Coronary artery (tissue), 2 donors: ENCODE measurements at places on chromosomes 7 and 10.

- DNase-seq = peak; percentile 73
Observed at GRCh38 chr10:69715156-69715898, 85.3 kb downstream of the FAM241B start.

DNA sequence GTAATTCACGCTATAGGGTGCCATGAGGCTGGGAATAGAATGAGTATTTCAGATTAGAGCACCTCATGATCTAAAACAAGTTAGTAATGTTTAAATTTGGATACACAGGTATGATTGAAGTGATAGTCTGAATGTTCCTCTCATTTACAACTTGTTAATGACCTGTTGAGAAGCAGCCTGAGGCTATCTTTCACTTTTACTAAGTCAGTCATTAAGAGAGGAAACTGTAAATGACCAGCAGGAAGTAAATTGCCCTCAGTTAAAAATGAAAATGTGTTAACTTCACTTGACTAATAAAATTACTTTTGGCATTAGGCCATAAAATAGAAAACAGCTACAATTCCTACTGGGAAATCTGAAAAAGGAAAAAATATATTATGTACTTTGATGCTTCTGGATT, 1042.0 kb downstream of the DNAJB9 start:
- no peak for DNase-seq

GRCh38 chr10:71622154-71622526, 97.4 kb downstream of the C10orf105 start:
- no peak for DNase-seq

- no peak for DNase-seq
Observed at GRCh38 chr10:128058750-128059134, 67.5 kb downstream of the MKI67 start.

- no peak for DNase-seq
Observed at GRCh38 chr7:18580950-18581349, 85.4 kb downstream of the HDAC9 start.

DNA sequence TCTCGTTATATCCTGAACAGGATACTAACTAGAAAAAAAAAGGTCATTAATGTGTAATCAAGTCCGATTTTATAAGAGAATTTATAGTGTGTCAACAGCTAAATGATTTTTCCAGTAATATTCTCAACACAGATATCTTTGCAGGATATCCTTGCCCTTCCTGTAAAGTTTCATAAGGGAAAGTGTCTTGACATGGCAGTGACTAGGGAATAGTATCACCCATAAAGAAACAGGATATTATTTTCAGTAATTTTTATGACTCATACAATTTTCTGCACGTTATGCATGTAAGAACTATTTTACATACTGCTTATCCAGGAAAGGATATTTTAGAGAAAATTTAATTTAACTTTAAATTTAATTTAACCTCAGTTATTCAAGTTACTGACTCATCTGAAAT, 19.5 kb upstream of the PNLIP start:
- DNase-seq = no peak

GRCh38 chr10:74934100-74934812, 107.9 kb downstream of the KAT6B start:
- no peak for DNase-seq

DNA sequence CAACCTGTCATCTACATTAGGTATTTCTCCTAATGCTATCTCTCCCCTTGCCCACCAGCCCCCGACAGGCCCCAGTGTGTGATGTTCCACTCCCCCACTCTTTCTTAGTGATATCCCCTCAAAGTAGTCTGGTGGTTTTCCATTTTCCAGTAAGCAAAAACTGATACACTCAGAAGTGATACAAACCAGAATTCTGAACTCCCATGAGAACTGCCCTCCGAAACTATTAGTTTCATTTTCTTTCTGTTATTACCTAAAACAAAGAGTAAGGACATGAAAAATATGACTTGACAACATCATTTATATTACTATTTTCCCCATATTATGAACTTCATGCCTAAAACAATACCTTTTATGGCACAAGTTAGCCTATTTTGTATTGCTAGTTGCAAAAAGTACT, 175.0 kb downstream of the OTUD1 start:
- DNase-seq = no peak

DNA sequence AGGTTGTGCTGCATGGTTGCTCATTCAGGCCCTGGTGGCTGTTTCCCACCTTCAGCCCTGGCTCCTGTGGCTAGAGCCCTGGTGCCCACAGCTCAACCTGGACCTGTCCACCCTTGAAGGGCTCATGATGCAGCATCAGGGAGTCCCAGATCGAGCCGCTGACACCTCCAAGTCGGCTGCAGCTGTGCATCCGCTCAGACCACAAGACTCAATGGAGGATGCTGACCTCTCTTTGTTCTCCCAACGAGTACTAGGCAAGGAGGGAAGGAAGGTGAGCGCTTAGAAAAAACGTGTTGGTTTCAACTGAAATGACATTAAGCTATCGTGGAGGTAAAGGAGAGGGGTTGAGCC, 9.5 kb upstream of the C10orf95 start:
- no peak for DNase-seq

DNA sequence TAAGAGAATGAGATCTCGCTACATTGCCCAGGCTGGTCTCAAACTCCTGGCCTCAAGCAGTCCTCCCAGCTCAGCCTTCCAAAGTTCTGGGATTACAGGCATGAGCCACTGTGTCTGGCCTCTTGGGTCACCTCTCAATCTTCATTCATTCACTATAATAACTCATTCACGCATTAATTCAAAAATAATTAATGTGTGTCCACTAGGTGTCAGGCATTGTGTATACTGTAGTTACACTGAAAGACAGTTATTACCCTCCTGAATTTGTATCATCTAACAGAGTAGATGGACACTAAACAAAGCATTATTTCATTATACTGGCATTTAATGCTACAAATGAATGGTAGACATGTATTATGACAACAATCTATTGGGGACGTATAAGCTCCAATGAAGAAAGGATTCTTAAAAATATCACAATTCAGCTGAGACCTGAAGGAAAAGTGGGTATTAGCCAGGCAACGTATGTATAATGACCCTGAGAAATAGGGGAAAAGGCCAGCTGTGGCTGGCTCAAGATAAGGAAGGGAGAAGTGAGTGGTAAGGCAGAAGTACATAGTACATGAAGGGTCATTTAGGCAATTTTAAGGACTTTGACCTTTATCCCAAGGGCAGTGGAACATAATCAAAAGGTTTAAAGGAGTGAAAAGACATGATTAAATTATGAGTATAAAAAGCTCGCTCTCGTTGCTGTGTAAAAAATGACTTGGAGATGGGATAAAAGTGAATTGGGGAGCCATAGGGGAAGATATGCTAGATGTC, 150.7 kb downstream of the BTAF1 start:
- DNase-seq = no peak

DNA sequence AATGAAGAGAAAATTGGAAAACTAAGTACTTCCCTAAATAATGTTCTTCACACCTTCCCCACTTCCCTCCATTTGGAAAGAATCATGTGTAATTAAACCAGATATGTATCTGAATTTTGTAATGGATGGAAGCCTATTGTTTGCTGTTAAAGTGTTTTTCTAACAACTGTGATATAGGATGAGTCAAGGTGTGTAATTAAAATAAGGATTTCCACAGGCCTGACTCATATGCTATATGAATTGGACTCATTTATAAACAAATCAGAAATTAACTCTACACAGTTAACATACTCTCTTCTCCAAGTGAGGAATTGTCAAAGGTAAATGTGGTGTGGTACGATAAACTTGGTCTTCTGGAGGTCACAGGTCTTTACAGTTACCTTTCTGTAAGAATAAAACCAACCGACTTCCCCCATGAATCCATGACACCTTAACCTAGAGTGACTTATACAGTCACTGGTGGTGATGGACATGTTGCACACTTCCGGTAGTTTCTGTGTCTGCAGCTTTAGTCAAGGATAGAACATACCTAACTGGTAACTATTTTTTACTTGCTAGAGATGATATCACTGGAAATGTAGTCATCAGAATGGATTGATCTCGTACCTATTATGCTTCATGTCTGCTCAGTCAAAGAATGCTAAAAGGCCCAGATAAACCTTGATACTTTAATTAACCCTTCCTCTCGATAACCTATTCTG, 12.8 kb downstream of the PNLIPRP3 start:
- DNase-seq = no peak

DNA sequence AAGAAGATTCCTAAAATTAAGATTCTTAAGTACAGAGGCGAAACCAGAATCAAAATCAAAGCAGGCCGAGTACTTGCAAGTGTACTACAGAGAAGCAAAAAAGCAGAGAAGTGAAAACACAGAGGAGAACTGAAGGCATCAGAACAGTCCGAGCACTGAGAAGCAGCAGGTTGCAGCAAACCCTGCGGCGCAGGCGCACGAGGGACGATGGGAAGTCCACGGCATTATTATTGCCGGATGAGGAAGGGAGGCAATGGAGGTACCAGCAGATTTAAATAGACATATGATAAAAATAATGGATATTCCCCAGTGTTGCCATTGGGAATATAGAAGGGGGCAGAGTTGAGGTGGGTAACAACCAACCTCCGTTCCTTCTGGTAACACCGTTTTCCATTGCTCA, 7.2 kb upstream of the SPAM1 start:
- no peak for DNase-seq

DNA sequence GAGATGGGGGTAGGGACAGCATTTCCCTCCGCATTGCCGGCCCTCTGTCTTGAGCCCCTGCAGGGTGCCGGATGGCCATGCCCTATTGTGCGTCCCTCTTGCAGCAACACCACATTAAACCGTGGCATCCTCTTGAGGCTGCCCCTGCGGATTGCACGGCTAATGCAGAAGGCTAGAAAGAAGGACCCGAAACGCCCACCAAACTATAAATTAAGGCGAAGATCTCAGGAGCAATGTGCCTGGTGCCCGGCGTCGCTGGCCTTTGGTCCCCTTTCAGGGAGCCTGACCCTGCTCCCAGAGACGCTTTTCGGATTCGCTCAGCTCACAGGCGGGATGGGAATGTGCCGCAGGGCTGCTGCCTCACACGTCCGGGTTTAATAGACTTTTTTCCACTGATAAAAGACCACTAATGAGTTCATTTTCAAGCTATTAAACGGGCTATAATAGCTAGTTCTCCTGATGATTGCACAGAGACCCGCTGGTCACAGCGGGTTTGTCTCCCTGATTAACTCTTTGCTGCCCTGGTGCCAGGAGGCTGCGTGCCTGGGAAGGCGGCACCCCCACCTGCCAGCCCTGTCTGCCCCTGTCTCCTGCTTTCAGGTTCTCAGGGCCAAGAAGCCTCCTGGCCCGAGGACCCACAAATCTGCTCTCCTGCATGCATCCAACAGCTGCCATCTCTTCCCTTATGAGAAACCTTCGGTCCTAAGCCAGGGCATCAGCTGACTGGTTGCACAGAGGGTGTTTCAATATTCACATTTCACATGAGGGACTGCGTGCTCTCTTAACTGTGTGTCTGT, 128.3 kb downstream of the ADARB2 start:
- DNase-seq = no peak

- DNase-seq = no peak
Observed at GRCh38 chr7:30831936-30832335, 60.7 kb downstream of the MINDY4 start.

- no peak for DNase-seq
Observed at GRCh38 chr10:100345570-100346330, 1.3 kb upstream of the SCD start.

GRCh38 chr10:20006169-20006870, 190.1 kb downstream of the PLXDC2 start:
- no peak for DNase-seq

DNA sequence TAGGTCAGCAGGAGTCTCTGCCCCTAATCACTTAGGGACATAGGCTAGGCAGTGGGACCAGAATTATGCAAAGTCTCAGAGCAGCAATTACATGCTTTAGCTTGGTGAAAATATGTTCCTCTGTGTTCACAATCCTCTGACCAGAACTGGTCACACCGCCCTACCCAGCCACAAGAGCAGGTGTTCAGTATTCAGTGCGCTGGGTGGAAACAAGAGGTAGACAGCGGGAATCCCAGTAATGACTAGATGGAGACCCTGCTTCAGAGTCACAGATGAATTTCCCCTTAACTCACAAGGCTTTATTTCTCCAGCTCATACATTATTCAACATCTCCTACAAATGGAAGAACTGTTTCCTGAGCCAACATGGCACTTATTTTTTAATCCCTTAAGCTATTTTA, 763.7 kb upstream of the POM121L12 start:
- no peak for DNase-seq

DNA sequence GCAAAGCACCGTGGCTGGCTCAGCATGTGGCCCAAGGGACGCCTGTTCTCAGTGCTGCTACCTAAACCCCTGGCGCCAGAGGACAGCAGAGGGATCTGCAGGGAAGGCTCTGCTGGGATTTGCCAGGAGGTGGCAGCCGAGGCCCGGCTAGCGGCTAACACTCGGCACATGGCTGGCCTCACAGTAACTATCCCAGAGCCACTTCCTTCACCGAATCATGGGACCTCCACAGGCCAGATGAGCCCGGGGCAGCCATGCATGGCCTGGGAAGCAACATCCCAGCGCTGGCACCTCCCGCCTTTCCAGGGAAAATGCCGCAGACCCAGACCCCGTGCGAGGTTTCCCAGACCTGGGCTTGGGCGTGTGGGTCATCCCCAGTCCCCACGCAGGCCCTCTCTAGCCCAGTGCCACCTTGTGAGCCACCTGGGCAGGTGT, 36.4 kb downstream of the DPYSL4 start:
- DNase-seq = no peak

DNA sequence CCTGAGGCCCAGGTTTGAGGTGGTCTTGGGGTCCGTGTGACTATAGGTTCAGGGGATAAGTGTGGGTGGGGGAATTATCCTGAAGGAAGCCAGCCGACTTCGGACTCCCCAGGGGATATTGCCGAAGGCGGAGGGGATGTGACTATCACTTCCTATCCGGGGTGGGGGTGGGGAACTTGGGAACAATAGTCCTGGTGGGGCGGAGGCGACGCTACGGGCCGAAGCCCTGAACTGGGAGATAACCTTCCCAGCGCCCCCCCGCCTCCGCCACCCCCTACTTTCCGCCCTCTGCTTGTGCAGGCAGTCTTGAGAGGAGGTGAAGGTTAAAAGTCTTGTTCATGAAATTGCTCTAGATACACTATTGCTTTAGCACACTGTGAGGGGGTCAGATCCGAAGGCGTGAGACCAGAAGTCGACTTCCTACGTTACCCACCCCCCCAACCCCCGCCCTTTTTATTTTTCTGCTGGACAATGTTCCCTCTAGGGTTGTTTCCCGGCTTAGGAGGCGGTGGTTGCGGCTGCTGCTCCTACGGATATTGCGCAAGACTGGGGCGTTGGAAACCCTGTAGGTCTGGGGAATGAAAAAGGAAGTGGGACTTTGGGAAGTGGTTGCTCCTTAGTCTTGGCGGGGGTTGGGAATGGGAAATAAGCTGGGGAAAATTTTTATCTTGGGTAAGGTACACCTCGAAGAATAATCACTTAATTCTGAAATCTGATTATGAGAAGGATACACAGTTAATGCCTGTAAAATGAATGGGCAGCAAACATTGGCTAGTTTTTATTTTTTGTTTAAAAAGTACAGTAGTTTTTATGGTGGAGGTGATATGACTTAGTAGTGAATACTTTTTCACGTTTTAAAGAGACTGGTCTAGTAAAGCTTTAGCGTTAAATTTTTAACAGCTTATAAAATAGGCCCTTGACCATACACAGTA, 1.5 kb downstream of the PTPN12 start:
- peak; percentile 92 for DNase-seq

DNA sequence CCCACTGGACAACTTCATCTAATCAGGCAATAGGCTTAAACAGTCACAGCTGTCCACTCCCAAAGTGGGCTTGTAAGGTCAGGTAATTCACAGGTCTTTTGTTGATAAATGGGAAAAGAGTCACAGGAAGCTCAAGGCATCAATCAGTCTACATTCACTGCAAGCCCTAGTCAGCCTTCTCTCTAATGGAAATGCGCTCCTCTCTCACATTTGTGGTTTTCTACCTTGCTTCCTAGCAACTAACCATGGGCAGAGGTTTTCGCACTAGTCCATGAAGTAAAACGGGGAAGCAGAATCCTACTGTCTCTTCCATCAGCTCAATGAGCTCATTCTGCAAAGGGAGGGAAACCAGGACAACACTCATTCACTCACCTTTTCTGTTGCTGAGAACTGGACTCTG, 53.5 kb upstream of the APBB1IP start:
- DNase-seq = no peak
